ENCODE measurements at places on chromosomes 2 and 18.
A peak's percentile ranks its signal among the peaks of the same experiment; 100 is the strongest.

- peak; percentile 83 for DNase-seq
Observed at GRCh38 chr2:206084439-206084869, 1.5 kb downstream of the INO80D start.

GRCh38 chr2:227480528-227480927 is 8.6 kb downstream of the AGFG1 start:
- DNase-seq: no peak

GRCh38 chr18:44119607-44120006 is 561.1 kb upstream of the SETBP1 start:
- no peak for DNase-seq

GRCh38 chr2:229343661-229344060 is 72.6 kb upstream of the PID1 start:
- DNase-seq: no peak

GRCh38 chr2:234702731-234703225 is 205.9 kb upstream of the ARL4C start:
- no peak for DNase-seq

DNA sequence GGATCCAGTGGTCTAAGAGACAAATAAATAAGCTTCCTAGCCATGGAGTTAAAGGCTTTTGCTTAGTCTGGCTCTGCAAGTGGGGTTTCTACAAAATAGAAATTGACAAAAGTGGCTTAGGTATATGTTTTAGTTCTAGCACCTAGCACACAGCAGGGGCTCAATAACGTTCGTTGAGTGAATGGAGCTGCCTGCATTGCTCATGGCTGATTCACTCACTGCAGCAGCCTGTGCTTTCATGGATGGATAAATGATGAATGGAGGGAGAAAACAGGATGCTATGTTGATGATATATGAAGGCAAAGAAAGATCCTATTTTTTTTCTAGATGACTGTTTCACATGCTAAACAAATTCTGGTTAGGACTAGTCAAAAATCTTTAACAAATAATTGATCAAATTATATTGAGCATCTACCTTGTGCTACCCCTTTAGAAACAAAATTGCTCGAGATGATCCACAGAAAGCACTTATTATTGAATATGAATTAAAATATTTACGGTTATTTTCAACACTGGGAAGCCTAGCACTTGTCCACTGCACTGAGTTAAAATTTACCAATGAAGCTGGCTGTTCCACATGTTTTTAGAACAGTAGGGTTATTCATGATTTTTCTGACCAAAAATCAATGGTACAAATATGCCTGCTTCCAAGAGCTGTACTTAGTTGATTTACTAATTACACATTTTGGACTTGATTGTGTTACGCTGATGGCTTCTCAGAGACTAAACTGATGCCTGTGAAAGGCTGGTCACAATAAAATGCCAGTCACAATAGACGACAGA is 39.6 kb downstream of the HDHD2 start:
- no peak for DNase-seq

- DNase-seq: no peak
Observed at GRCh38 chr2:234958311-234958710, 6.5 kb downstream of the SH3BP4 start.

DNA sequence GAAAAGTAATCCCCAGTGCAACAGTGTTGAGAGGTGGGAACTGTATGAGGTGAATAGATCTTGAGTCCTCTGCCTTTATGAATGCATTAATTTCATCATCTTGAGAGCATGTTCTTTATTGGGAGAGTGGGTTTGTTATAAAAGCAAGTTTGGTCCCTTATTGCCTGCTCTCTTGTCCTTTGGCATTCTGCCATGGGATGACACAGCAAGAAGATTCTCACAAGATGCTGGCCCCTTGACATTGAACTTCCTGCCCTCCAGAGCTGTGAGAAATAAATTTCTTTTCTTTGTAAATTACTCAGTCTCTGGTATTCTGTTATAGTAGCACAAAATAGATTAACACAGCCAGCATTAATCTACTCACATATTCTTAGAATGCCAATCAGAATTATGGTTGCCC is 108.6 kb downstream of the EHBP1 start:
- peak; percentile 44 for DNase-seq

GRCh38 chr2:160783474-160783873 is 289.9 kb upstream of the RBMS1 start:
- no peak for DNase-seq

- DNase-seq: no peak
Observed at GRCh38 chr2:96933305-96934181, 52.8 kb downstream of the FAM178B start.
